Heart right ventricle (tissue), 16 donors: ENCODE measurements at places on chromosomes 13 and 19. TPM values are rescaled to one million over a fixed set of nuclear protein-coding genes. Genes with fewer than 3 reads are reported as not detected.

Gene FAM98C
- total RNA-seq, result 16.1 TPM

- no peak for DNase-seq
These were observed 5.5 kb upstream of the ADAMTS10 start for GRCh38 chr19:8615813-8616596.

GRCh38 chr19:54107876-54108490 lies 5.3 kb downstream of the NDUFA3 start:
- DNase-seq, result no peak

DNA sequence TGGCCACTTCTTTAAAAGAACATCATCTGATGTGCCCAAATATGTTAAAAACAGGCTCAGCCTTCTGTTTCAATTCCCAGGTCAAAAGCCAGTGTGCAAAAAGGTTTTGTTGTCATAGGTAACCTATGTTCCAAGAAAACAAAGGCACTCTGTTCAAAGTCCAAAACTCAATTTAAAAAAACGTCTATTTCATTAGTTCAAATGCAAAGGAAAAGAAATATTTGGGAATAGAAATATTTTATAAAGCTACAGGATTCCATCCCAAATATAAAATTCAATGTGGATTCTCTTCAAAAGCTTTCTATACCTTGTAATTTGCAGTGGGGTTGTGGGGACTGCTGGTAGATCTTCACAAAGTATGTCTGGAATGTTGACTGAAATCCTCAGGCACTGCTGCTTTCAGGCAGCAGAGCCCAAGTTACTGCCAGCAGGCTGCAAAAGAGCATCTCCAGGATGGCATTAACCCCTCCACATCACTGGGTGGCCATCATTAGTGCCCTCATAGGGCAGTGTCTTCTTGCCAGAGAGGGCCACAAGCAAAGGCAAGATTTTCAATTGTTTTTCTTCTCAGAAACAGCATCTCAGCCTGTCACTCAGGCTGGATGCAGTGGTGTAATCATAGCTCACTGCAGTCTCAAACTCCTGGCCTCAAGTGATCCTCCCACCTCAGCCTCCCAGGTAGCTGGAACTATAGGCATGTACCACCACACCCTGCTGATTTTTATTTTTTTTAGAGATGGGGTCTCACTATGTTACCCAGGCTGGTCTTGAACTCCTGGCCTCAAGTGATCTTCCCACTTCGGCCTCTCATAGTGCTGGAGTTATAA lies 22.8 kb upstream of the STK24 start:
- DNase-seq, result no peak

Gene FREM2
- total RNA-seq, result 0.02 TPM
